LNCaP clone FGC (cell line): ENCODE measurements at places on chromosomes 12 and 14.
A peak's percentile ranks its signal among the peaks of the same experiment; 100 is the strongest.

DNA sequence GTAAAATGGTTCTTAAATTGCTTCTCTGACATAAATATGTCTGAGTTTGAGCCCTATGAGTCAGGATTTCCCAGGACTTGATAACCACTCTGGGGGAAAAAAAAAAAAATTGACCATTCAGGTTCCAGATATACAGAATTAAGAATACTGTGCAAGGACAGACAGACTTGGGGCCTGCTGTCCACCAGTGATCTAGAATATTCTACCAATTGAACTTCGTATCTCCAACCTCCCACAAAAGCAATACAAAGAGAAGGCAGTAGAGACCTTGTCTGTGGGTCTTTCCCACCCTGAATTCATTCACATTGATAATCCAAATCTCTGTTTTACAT, 4.1 kb downstream of the SINHCAF start:
- no peak for DNase-seq

- DNase-seq, result peak; percentile 76
These were observed 19.3 kb downstream of the NFKBIA start for GRCh38 chr14:35385042-35385839.

DNA sequence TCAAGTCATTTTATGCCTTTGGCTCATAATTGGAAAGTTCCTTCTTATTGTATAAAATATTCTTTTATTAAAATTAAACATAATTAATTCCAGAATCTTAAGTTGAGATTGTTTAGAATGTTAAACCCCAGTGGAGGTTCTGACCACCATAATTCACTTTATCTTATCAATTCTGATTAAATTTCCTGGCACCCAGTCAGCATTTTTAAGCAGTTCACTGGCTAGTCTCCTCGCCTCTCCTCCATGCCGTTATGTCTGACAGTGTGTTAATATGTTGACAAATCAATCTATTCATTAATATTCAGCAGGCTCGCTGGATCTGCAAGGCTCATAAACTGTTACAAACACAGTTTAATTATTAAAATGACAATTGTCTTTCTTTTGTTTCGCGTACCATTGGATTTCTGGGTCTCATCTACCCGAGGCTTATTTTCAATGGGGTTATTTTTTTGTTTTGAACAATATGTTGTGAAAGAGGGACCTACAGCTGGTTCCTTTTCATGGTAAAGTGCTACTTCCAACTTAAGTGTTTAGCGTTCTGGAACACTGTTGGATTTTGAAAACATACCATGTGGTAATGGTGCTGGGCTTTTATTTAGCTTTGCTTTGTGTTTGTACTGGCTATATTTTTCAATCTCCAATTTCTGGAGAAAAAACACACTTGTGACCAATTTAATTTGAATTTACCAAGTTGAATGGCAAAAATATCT, 339.7 kb downstream of the PRKD1 start:
- no peak for DNase-seq

GRCh38 chr12:7756993-7757392, 8.0 kb upstream of the NANOGNB start:
- no peak for DNase-seq

DNA sequence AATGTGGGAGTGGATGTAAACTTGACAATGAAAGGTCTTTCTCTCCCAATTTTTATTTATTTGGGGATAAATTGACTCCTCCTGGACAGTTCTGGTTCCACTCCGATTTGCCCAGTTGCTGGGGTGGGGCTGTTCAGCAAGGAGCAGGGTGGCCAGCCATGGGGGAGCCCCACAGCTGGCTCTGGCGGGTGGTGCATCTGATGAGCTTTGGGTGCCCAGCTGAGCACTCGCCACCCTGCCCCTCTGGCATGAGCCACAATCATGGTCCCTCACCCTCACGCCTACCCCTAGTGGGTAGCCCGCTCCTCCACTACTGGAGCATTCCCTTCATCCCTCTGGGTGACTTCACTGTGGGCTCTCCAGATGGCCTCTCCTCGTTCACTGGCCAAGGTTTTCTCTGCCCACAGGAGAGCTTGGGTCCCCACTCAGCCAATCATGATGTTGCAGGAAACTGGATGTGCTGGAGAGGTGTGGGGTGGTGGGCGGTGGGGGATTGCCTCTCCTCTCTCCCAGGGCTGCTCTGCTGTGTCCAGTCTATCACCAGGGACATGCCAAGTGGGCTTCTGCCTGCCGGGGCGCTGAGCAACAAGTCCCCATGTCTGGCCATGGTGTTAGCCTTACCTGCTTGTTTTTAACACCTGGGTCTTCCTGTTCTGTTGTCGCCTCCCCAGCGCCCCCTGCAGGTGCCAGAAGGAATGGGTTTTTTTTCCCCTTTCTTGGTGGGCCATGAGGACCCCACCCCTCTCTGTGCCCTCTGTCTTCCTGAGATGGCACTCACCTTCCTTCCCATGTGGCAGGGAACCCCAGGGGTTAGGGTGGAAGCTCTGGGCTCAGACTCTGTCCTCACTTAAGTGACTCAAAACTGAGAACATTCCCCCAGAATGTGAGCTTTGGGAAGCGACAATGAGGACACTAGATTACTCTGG, 3.4 kb downstream of the CYP46A1 start:
- no peak for DNase-seq

GRCh38 chr14:90777830-90778485, 38.3 kb downstream of the TTC7B start:
- no peak for DNase-seq

DNA sequence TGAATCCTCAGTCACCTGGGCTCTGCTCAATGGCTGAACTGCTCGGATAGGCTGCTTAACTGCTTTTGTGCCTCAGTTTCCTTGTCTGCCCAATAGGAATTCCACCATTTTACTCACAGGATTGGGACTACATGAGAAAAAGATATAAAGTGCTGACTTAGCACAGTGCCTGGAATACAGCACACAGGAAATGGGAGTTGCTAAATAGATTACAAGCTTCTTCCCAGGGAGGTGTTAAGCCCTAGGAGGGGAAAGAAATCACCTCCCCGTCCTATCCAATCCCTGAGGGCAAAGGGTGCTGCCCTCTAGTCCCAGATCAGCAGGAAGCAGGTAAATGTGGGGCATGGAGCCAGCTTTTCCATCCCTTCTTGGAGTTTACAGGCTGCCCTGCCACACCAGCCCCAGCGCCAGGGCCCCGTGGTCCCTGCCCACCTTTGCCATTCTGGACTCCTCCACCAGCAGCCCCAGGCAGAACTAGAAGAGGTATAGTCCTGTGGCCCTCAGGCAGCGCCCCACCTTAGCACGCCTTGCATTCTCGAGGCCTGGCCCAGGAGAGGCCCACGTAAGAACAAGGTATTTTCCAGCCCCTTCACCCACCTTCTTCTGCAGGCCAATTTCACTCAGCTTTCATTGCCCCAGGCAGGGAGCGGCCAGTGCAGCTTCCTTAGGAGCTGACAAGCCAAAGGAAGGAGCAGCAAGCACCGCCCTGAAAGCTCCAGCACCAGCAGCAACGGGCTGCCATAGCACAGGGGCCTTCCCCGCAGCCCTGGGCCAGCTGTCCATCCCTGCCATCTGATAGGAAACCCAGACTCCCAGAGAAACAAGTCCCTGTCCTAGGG, 28.8 kb upstream of the RPLP0 start:
- DNase-seq, result peak; percentile 42

DNA sequence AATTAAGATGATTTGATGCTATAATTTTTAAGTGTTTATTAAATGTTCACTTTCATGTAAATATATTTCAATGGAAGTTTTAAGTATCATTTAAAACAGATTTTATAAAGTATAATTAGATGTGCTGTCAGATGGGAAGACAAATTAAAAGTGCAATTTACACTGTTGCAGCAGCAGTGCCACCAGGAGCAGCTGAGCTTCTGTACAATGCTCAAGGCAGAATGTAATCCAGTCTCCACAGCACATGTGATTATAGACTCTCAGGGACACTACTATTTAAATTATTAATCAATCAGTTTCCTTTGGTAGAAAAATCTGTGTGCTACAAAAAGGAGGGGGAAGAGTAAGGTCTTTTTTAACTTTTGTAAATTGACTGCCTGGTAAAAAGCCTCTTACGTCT, 285.7 kb upstream of the USP15 start:
- no peak for DNase-seq

DNA sequence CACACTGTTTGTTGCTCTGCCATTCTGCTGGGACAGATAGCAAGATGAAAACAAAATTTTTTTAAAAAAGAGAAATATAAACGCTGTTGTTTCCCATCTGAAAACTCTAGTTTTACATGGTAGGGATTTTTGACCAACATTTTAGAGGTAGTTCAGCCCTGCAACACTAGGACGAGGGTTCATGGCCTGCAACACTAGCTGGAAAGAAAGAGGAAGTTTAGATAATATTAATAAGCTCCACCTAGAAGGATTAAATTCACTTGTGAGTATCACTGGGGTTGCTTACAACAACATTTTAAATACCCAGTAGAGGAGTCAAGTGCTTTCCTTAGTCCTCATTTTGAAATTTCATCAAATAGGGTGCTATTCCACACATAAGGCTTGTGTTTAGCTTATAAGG, 68.2 kb downstream of the SRGAP1 start:
- no peak for DNase-seq

GRCh38 chr12:108374596-108375320, 35.6 kb upstream of the CMKLR1 start:
- DNase-seq, result no peak

DNA sequence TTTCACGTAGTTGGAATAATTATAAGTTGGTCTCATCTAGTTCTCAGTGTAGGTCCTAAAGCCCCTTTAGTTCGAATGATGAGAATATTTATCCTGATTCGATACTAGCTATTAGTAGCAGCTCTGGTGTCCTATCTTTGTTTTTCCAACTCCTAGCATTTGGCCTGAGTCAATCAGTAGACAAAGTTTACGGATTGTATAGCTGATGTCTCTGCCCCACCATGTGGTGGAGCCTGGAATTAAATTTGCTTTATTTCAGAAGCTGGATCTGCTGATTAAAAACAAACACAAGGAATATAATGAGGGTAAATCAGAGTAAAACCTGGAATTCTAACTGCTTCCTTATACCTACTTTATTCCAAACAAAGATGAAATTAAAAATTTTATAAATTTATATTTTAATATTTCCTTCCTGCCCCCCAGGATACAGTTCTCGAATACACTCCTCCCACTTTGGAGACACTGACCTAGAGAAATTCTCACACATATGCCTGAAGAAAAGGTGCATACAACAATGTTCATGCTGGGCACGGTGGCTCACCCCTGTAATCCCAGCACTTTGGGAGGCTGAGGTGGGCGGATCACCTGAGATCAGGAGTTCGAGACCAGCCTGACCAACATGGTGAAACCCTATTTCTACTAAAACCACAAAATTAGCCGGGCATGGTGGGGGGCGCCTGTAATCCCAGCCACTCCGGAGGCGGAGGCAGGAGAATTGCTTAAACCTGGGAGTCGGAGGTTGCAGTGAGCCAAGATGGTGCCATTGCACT, 7.6 kb upstream of the BRMS1L start:
- DNase-seq, result peak; percentile 25

- DNase-seq, result no peak
These were observed 118.8 kb upstream of the SINHCAF start for GRCh38 chr12:31444736-31445135.

GRCh38 chr14:94103554-94104150, 6.9 kb upstream of the IFI27 start:
- DNase-seq, result no peak

DNA sequence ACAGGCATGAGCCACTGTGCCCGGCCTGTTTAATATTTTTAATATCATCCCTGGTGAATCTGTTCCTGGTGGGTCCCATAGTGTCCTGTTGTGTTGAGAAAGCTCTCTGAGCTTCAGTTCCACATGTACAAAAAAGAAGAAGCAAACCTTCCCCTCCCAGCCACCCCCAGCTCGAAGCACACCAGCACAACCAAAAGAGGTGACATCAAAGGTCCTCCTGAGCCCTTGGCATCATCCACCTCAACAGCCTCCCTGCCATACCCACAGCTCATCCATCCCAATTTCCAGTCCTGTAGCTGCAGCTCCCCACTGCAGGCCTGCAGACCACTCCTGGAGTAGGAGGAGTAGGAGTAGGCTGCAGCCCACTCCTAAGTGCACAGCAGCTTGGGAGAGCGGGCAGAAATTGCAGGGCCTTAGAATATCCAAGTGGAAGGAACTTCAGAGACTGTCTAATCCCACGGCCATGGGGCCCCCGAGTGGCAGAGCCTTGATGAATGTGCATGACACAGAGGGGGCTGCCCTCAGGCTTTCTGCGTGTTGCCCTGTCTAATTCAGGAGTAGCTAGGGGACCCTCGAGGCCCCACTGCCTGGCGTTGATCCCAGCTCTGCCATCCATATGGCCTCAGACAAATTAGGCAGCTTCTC, 36.7 kb upstream of the CD9 start:
- DNase-seq, result no peak

DNA sequence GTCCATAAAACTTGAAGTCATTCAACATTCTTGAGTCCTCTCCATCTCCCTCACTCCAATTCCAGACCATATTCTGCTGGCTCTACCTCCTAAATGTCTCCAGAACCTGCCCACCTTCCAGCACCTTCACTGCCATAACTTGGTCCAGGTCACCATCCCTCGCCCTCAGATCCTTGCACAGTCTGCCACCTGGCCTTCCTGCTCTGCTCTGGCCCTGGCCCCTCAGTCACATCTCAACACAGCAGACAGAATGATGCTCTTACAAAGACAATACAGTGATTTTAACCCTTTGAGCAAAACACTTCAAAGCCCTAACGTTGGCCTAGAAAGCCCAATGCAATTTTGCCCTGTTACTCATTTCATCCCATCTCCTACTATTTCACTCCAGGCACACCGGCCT, 81.8 kb upstream of the PDZRN4 start:
- DNase-seq, result no peak

- no peak for DNase-seq
These were observed 33.7 kb upstream of the HELB start for GRCh38 chr12:66268562-66268961.

DNA sequence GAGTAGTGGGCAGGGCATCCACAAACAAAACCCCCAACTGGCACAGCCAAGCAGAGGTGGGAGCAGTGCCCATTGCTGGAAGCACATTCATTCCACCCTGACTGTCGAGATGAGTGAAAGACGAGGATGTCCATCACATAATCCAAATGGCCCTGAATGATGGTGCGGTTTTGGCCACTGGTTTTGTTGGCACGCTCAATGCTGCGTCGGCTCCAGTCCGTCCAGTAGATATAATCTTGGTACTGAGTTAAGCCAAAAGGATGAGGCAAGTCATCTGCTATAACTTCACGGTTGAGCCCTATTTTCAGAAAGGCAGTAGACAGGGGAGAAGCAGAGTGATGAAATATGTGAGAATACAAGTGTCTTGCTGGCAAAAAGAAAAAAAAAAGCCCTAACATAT, 88.1 kb downstream of the BCL2L14 start:
- no peak for DNase-seq

GRCh38 chr12:97048421-97049035, 141.5 kb downstream of the NEDD1 start:
- DNase-seq, result no peak
